Psoas muscle (tissue), 8 donors: ENCODE measurements at places on chromosomes 4 and X.

- DNase-seq: no peak
Measured at GRCh38 chr4:7160439-7160838, 31.9 kb upstream of the SORCS2 start.

DNA sequence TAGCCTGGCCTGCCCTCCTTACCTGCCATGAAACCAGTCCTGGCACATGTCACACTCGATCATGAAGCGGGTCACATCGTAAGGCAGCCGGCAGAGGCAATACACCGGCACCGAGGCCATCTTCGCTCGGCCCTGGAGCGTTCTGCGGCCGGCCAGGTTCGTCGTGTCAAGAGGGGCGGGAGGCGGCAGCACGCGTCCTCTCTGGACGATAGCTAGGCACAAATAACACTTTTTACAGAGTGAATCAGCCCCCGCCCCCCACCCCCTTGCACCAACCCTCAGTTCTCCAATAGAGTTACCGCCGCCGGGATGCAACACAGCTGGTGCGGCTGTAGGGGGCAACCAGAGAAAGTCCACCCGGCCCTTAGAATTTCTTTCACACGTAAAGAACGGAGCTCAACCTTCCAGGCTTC, 1.7 kb downstream of the PHF8 start:
- DNase-seq: peak; percentile 62

- DNase-seq: no peak
Measured at GRCh38 chr4:79163981-79164490, 161.8 kb downstream of the NAA11 start.

DNA sequence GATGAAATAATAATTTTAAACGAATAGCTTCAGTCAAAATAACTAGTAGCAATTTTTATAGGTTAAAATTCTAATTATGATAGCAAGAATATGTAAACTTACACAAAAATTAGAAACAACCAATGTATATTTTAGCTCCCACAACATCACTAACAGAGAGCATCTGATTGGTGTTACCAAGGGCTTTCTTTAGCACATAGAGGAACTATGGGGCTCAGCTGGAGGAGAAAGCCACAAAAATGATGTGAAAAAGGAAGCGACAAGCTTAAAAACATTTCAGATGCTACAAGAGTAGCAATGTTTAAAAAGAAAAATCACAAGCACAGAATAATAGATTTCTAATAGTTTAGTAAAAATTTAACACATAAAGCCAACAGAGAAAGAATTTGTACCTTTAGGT, 56.3 kb downstream of the ATP8A1 start:
- DNase-seq: no peak

DNA sequence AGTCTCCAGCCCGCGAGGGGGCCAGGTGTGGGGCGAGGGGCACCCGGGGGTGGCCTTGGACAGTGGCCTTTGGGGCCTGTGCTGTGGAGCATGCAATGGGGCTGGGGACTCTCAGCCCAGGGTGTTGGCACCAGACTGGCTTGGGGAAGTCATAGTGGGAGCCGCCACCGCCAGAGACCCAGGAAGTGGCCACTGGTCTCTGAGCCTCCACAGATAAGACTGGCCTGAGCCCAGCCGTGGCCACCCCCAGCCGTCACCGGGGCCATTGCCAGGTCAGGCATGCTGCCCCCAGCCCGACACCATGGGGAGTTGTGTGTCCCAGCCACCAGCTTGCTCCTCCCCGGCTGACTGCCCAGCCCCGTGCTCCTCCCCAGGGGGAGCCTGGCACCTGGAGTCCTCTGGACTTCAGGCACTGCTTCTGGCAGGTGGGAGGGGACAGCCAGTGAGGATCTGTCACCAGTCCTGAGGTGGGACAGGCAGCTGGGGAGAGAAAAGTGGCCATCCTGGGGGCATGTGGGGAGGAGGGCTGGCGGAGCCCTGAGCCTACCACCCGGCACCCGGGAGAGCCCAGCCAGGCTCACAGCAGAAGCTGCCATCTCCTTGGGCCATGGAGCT, 32.5 kb downstream of the TACC3 start:
- no peak for DNase-seq

DNA sequence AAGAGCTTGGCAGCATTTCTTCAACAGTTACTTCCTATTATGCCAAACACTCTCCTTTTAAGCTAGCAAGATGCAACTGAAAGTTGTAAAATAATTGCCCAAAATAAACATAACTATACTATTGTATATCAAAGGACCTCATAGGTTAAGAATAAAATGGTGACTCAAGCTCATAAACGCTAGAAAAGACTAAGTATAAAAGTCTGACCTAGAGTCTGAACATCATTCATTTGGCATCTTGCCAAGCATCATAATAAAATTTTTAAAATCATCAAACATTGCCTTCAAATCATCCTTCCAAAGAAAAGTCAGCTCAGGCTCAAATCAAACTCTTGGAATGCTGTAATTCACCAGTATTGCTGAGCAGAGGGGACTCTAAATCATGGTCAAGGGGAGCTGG, 281.2 kb downstream of the QDPR start:
- DNase-seq: no peak

- DNase-seq: no peak
Measured at GRCh38 chr4:169099771-169100180, 89.7 kb upstream of the CBR4 start.

DNA sequence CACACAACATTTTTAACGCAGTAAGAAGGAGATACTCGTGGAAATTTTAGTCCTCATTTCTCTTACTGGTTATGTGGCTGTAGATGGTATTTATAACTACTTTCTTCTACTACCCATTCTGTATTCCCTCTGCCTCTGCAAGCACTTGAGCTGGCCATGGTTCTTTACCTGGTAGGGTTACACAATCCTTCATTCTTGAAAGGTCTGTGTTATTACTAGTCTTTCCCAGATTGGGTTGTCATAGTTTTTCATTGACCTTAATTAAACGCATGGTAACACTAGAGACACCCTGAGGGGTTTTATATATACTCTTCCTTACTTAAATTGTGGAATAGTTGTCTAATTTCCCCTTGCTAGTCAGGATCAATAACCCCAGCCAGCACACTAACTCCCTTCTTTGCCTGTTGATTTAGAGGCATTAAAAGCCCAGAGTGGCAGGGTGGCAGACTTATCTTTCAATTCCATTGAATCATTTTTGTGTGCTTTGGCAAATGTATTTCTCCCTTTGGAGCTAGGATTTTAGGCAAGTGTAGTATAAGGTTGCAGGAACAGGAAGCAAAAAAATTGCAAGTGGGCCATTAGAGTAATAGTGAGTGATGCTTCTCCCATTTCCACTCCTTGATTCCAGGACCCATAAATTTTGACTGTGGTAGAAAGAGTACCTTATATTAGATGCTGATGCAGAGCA, 113.6 kb upstream of the EMCN start:
- no peak for DNase-seq

DNA sequence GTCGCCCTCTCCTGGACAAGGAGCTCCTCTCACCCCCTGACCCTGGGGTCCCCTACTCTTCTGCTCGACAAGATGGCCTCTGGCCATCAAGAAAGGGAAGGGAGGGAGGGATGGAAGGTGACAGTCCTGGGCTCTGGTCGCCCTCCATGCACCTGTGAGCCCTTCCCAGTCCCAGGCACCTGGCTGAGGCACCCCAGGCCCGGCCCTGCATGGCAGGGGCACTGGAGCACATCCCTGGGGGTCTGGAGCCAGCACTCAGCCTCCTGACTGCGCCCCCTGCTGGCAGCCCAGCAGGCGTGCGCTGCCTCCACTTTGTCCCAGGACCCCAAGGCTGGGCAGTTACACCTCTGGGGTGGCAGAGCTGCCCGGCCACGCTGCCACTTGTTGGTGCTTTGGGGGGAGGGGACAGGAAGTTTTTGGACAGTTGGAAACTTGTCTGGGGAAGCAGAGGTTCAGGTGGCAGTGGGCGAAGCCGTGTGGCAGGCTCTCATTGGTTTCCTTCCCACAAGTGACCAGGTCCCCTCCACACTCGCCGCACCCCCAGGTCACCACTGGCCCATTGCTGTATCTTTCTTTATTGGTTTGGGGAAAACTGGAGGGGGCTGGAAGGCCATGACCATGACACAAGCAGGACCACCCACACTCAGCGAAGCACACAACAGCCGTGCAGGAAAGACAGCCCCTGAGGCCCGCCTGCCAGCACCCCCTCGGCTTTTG, 4.3 kb downstream of the PNCK start:
- no peak for DNase-seq

- DNase-seq: no peak
Measured at GRCh38 chr4:48914311-48914710, 7.7 kb upstream of the OCIAD2 start.

GRCh38 chr4:39083164-39083563, 21.1 kb downstream of the KLHL5 start:
- DNase-seq: no peak

- DNase-seq: no peak
Measured at GRCh38 chr4:69484011-69484410, 11.7 kb downstream of the UGT2B4 start.

GRCh38 chr4:72767618-72768302, 198.7 kb upstream of the ADAMTS3 start:
- no peak for DNase-seq

DNA sequence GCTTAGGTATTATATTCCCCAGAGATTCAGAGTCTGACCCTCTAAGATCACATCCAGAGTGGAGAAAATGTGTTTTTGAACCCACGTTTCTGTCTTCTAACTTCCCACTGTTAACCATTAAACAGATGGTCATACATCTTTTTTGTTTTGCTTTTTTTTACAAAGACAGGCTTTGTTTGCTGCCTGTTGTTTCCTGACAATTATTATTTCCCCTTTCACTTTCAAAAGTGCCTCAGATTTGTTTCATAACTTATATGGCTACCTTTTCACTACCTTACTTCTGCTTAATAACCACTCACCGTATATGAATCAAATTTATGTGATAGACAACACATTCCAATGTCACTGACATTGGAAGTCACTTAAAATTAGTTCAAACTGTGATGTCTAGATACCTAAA, 142.2 kb downstream of the HS3ST1 start:
- no peak for DNase-seq

DNA sequence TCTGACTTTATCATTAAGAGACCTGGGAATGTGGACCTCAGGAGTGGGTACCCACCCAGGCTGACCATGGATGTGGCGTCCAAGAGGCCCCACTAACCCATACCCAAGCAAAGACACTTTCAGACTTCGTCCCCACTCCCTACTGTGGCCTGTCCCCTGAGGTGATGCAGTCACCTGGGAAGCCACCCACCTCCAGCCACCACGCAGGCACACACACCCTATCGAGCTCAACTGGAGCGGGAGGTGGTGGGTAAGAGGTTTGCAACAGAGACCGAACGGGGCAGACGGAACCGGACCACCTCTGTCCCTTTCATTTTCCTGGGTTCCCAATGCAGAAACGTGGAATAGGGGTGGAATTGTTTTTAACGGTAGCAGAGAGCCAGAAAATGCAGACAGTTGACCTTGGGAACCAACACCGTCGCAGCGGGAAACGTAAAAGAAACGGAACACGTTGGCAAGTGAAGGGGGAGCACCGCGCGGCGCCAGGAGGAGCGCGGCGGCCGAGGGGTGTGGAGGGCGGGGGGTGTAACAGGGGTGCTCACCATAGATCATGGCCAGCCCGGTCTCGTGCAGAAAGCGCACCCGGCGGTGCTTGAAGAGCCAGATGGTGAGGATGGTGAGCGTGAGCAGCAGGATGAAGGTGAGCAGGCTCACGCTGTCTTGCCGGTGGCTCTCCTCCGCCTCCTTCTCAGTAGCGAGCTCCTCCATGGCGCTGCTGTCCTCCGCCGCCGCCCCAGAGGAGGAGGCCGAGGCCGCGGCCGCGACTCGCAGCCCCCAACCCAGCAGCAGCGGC, 559 bp downstream of the SLC9A7 start:
- DNase-seq: no peak

DNA sequence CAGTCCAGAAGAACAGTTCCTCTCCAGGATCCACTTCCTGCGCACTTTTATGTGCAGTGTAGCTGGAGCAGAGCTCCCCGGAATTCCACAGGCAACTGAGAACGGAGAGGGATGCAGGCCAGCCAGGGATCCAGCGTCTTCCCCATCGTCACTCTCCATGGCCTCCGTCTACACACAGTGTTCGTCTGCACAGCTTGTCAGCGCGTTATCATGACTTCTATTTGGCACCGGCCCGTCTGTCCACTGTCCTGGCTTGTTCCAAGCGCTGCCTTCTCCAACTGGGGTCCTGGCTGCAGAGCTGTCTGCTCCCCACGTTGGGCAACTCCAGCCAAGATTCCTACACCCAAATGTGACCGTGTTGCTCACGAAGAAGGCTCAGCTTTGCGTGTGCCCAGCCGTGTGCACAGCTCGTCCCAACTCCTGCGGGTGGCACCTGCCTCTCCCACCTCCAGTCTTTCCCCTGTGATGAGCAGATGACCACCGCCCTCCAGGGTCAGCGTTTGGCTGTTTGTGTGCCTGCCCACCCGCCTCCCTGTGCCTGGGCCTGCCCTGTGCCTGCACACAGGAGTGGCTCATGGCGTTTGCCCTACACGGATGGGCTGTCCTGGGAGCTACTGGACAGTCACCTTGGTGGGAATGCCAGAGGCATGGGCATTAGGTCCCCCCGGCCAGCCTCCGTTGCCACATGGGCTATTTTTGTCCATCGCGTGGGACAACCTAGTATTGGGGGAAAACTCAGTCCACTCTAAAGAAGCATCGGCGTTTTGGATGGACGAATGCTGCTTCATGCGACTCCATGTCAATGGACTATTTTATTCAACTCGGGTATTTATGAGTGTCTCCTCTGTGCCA, 2.2 kb upstream of the CTBP1 start:
- DNase-seq: peak; percentile 12

GRCh38 chr4:1385373-1386340, 20.6 kb downstream of the NKX1-1 start:
- DNase-seq: no peak

- no peak for DNase-seq
Measured at GRCh38 chrX:153307276-153308178, 14.0 kb downstream of the PNMA6F start.

DNA sequence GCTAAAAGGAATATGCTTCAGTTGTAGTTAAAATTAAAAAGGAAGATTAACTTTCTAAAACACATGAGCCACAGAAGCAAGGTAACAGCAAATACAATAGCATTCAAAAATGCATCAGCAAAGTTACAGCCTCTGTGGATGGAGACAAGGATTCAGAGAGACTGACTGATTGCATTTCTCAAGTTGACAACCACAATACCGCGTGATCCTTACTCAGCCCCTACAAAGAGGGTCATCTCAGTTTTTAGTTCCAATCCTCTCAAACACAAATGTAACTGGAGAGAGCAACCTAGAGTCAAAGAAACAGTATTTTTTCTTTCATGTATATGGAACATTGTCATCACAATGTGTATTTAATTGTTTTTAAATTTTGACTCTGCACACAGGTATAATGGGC, 14.2 kb upstream of the C1QTNF7 start:
- no peak for DNase-seq

GRCh38 chr4:113524096-113524495, 237.4 kb downstream of the CAMK2D start:
- no peak for DNase-seq
